ENCODE measurements at places on chromosomes 5 and 9.

DNA sequence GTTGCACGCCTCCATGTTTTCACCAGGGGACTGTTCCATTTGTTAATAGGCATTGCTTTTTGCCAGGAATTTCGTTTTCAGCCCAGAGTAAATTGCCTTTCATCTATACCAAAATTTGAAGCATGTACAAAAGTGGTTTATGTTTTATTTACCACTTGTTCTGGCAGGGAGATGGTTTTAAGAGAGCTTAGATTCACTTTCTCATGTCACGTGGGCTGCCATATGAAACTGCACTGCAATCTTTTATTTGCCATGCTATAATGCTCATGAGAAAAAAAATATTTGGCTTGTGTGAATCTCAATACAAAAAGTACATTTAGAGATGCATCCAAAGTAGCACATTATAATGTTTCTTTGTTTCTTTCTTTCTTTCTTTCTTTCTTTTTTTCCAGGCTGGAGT, 284.1 kb upstream of the GRIA1 start:
- DNase-seq: no peak

- no peak for DNase-seq
Measured at GRCh38 chr5:153352685-153353219, 137.7 kb upstream of the GRIA1 start.

DNA sequence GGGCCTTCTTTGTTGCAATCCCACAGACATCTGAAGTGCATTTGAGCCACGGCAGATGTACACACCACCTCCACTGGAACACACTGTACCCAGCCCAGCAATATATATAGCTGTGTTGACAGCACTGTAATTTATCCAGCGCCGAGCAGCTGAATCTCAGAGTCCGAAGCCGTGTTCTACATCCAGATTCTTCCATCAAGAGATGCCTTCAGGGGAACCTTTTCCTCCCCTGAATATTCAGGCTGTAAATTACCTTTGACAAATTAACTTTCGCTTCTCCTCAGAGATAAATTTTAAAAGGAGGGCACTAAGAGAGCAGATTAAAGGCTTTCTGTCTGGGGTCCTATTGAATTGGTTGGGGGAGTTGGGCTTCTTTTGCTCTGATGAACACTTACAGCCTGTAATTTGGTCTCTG, 76.4 kb downstream of the ROR2 start:
- DNase-seq: no peak

- no peak for DNase-seq
Measured at GRCh38 chr5:96942911-96943310, 7.0 kb downstream of the LNPEP start.

DNA sequence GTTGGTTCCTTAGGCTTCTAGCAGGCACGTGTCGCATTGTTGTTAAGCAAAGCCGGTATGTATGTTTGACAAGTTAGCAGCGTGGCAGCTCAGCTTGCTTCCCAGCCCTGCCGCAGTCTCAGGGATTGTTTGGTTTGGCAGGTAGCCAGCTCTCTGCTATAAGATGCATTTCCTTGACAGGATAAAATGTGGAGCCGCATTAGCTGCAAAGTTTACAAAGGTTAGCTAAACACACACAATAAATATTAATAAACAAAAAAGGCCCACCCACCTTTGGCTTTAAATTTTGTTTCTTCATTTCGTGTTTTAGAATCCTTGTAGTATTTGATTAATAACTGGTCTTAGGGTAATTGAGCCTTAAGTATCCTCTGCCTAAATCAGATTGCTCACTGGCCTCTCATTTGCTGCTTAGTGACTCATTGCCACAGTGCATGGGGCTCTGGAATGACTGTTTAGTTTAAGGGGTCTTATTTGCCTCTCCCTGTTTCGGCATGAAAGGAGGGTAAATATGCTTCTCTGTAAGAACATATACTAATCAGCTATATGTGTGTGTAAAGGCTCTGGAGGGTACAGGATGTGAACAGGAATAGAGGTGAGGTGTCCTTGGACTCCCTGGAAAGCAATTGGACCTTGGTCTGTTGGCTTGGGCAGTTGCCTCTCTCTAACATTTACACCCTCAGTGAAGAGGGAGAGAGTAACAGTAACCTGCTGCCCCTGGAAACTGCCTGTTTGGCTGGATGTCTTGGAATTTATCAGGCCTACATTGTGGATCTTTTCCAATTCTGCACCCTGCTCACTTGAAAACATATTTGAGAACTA, 122.0 kb downstream of the GDNF start:
- DNase-seq: peak; percentile 33
